ENCODE measurements at places on chromosomes 5 and 9.

DNA sequence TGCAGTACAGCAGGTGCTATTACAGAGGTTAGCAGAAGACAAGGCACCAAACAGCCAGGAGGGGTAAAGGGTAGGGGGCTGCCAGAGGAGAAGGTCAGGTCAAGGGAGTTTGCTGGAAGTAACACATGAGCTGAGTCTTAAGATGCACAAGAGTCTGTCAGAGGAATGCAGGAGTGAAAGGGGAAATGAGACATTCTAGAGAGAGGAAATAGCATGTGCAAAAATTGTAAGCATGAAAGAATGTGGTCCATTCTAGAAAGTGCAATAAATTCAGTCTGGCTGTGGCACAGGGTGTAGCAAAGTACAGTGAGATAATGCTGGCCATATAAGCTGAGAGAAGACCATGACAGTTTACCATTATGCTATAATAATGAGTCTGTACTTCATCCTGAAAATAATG, 6.6 kb downstream of the GOLGA1 start:
- no peak for DNase-seq

GRCh38 chr9:113444736-113445135, 18.8 kb upstream of the RGS3 start:
- DNase-seq = no peak

DNA sequence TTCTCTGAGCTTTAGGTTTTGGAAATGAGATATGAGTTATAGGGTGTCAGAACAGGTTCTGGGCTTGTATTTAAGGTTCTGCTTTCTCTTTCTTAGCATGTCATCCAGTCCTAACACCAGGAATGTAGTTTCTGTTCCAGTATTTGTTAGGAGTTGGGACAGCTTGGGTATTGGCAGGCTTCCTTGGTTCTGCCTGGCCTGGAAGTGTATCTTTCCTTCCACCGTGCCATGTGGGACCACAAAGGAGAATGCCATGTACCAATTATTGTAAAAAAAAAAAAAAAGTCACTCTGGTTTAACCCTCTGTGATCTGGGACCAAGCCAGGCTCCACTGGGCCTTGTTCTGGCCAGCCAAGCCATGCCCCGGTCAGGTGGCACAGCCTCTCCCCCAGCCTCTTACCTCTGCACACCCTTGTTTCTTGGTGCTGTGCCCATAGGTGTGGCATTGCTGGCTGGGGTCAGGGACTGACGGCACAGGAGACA, 47.8 kb downstream of the ARHGAP26 start:
- DNase-seq = no peak

DNA sequence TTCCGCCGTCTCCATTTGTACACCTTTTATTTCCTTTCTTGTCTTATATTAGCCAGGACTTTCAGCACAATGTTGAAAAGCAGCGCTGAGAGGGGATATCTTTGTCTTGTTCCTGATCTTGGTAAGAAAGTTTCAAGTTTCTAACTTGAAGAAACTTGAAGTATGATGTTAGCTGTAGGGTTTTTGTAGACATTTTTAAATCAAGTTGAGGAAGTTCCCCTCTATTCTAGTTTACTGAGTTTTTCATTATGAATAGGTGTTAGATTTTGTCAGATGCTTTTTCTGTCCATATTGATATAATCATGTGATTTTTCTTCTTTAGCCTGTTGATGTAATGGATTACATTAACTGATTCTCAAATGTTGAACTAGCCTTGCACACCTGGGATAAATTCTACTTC, 425.7 kb downstream of the PIK3R1 start:
- no peak for DNase-seq

DNA sequence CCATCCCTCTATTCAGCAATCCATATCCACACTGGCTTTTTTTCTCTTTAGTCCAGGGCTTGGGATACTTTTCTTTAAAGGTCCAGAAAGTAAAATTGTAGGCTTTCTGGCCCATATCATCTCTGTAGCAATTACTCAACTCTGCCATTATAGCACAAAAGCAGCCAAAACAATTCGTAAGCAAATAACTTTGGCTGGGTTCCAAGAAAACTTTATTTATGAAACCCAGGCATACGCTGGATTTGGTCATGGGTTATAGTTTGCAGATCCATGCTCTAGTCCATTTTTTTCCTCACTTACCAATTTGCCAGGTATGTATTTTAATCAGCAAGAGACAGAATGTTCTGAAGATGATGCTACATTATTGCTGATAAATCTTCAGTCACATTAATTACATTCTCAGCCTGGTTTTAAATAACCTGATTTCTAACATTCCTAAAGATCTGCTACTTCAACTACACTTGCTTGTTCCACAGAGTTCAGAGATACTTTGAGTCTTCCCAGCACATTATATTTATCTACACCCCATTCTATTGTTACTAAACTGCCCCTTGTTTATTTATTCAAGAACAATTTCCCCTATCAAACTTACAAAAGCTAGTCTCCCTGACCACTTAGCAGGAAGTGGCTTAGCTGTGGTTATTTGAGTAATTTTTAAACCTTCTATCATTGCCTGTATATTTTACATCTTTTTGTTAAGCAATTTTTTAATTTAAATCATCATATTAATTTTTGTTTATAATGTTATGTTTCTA, 161.0 kb downstream of the ISL1 start:
- DNase-seq = no peak

Measured in NCI-H345 (cell line).